GM23248 (cell line): ENCODE measurements at places on chromosomes 11 and 22. TPM values are rescaled to one million over a fixed set of nuclear protein-coding genes. Genes with fewer than 3 reads are reported as not detected.

The CECR2 gene
- 0.10 TPM in 1 of 2 replicates, not detected in the other for polyA plus RNA-seq

GRCh38 chr11:70790671-70791300 lies 392.5 kb downstream of the CTTN start:
- peak; percentile 9 for DNase-seq

DNA sequence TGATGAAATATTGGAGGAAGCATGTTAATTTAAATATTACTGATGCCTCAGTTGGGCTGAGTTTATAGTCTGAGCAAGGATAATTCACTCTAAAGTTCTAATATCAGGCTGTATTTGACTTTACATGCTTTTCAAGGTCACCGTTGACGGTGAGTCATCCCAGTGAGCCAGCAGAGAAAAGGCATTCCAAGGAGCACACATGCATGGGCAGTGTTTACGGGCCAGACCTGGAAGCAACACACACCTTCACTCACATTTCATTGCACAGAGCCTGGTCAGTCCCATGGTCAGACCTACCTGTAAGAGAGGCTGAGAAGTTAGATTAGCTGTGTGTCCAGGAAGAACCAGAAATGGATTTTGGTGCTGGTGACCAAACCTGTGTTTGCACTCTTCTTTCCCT lies 53.5 kb downstream of the COMMD9 start:
- peak; percentile 26 for DNase-seq

DNA sequence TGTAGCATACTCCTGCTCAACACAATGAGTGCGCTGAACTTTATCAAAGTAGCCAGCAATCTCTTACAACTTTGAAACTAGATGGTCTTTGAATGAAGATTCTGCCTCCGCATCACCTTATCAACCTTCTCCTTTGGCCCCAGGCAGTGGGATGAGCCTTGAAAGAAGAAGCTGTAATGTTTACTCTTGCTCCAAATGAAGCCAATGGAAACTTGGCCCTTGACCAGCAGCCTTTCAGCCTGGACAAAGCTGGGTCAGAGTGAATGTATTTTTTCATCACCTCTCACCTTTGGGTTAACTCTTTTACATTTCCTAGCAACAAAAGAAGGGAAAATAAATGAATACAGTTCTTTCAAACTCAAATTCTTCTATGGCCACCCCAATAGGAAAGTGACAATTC lies 359.1 kb downstream of the KCNA4 start:
- DNase-seq = no peak

- no peak for DNase-seq
Measured at GRCh38 chr11:12199231-12199948, 89.0 kb downstream of the MICAL2 start.

GRCh38 chr11:14299921-14300320 lies 59.1 kb downstream of the RRAS2 start:
- DNase-seq = no peak

DNA sequence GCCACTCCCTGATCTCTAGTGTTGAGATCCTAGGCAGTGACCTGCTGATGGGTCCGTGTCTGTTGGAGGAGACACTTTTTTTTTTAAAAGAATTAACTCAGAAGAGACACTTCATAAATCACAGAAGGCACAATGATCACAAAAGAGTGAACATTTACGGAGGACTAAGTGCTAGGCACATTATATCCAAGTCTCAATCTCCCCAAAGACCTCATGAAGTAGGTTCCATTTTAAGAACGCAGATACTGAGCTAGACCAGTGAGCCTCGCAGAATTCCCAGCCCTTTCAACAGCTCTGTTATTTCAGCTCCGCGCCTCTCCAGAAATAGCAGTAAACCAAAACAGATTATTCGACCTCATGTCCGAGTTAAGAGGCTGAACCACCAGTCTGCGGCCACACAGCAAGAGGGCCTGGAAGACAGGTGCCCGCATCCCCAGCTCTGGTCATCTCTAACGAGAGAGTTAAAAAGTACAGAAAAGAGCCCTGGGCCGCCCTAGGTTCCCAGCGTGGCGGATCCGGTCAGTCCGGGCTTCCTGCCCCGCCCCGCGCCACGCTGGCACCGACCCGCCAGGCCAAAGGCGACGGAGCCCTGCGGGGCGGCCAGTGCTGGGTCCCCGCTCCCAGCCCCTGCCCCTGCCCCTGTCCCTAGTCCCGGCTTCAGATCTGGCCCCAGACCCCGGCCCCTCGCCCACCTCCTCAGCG lies 612 bp downstream of the XBP1 start:
- DNase-seq = peak; percentile 83

DNA sequence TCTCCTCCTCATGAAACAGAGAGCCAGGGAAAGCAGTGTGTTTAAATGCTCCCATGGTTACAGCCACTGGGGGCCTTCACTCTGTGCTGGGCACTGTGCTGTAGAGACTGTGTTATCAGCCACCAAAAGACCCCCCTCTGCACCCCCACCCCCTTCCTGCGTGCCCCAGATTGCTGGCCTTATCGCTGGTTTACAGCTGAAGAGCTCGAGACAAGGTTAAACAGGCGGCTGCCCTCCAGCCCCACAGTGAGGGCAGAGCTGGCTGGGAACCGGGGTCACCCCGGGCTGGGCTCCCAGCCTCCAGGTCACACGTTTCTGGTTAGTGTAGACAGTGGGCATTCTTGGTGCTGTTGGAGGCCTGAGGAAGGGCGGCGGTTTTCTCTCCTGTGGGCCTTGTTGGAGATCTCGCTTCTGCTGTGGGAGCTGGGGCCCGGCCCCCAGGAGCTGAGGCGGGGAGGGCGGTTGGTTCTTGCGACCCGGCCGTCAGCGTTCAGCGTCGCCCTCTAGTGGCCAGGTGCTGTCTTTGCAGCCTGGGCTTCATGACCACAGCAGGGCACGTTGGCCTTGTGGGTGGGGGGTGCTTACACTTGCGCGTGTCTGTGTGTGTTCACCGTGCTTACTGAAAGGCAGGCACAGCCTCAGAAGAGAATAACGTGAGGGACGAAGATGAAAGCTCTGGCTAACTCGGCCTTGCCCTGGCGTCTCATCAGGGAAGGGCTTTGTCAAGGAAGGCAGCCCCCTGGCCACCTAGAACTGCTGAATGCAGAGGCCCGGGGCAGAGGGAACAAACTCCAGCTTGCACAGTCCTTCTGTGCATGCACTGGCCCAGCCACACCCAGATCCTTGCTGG lies 40.8 kb downstream of the TBC1D22A start:
- DNase-seq = peak; percentile 20

DNA sequence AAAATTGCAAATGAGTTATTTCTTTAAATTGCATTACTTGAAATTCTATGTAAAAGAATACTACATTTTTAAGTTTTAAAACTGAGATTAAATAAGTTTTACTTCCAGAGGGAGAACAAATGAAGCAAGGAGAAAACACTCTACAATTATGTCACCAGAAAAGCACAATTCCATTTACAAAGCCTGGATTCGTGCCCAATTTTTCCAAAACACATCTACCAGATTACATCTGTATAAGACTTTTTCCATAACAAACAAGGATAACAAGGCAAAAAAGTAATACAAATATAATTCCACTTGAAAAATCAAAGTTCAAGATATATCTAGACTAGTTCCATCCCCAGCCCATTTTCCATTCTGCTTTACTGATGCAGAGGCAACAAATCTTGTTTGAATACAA lies 40.5 kb downstream of the MTMR2 start:
- no peak for DNase-seq
